ENCODE measurements at places on chromosomes 5 and 9.

- H3K4me3 ChIP-seq = no peak overlapping the region
- no peaks in the 10 kb centered on the region for H3K4me1 ChIP-seq
- no peaks in the 10 kb centered on the region for H3K27me3 ChIP-seq
- no peak overlapping the region for H3K27ac ChIP-seq
- H3K36me3 ChIP-seq = no peaks in the 10 kb centered on the region
Observed at GRCh38 chr9:88949425-88949824, 41.8 kb upstream of the S1PR3 start.

DNA sequence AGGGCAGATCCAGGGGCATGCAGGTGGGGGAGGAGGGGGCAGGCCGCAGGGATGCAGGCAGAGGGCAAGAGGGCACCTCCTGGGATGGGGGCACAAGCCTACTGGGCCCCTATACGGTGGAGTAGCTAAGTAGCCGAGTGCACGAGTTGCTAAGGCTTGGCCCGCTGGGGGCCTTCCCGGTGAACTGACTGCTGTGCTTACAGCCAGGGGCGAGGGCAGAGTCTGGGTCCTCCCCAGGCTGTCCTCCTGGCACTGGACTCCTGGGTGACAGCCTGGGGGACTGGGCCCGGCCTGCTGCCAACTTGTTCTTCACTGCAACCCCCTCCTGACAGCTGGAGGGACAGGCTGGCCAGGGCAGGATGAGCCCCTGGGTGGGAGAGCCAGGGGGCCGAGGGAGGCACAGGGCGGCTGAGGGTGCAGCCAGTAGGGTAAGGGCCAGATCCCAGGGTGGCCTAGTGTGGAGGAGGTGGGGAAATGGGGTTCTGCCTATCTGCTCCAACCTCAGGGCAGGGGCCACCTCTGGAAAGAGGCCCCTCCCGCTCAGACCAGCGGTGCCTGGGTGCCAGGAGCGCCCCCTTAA lies 1.7 kb upstream of the EGFL7 start:
- no peak for DNase-seq
- peaks cover 13% of the 10 kb centered on the region for H3K4me1 ChIP-seq
- H3K4me3 ChIP-seq = no peak overlapping the region
- no peak overlapping the region for H3K27ac ChIP-seq
- H3K36me3 ChIP-seq = no peaks in the 10 kb centered on the region

DNA sequence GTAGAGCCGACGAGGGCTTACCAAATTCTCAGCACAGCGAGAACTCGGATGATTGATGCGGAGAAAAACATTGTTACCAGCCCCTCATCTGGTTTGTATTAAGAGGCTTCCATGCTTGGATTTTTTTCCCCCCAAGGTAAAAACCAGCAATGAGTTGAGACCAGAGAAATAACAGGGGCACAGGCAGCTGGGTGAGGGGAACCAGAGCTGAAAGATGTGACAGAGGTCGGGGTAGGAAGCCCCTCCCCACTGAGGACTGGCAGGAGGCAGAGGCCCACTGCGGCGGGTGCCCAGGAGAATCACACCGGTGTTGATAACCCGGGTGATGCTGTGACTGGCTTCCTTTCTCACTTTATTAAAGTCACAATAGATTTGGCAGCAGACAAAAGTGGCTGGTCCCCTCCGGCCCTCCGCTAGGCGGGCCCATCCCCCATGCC lies 116.5 kb upstream of the PHYKPL start:
- H3K4me3 ChIP-seq = no peak overlapping the region
- H3K27me3 ChIP-seq = no peaks in the 10 kb centered on the region
- no peaks in the 10 kb centered on the region for H3K36me3 ChIP-seq
- DNase-seq = no peak

DNA sequence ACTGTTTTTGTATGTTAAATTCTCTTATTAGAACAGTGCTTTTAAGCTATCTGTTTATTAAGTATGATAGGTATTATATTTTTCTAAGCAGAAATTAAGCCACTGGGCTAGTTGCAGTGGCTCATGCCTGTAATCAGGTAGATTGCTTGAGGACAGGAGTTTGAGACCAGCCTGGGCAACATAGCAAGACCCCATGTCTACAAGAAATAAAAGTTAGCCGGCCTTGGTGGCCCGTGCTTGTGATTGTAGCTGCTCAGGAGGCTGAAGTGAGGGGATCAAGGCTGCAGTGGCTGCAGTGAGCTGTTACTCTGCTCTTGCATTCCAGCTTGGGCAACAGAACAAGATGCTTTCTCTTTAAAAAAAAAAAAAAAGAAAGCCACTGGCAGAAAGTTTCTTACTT lies 45.0 kb upstream of the LRRC70 start:
- no peak overlapping the region for H3K27ac ChIP-seq
- peaks cover 2% of the 10 kb centered on the region for H3K36me3 ChIP-seq
- no peak overlapping the region for H3K4me3 ChIP-seq
- DNase-seq = no peak
- H3K4me1 ChIP-seq = no peaks in the 10 kb centered on the region
- H3K27me3 ChIP-seq = no peaks in the 10 kb centered on the region

DNA sequence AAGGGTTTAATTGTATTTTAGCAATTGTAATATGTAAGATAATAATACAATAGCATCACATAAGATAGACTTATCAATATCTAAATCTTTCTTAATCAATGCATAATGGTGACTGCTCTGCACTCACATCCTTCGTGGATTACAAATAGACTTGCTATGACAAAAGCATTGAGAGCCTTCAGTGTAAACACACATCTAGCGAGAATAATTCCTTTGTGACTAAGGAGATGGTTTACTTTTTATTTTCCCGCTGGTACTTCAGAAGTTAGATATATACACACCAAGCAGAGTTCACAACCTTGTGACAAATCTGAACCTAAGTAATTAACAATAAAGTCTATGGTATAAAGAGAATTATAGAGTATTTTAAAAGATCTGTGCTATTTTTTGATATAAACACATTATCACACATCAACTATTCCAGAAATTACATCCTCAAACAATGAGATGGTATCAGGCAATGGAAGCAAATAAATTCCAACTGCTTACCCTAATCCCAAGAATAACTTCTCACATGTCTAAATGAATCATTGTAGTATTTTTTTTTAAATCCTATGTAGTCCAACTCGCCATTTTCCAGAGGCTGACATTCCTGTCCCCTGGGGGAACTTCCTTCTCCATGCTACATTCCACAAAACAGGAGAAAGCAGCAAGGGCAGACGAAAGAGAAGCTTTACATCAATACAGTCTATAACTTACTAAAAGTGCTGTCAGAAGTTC lies 51.2 kb downstream of the MAPKAP1 start:
- DNase-seq = no peak
- no peak overlapping the region for H3K27ac ChIP-seq
- H3K4me3 ChIP-seq = no peak overlapping the region
- no peaks in the 10 kb centered on the region for H3K4me1 ChIP-seq
- H3K36me3 ChIP-seq = no peaks in the 10 kb centered on the region

GRCh38 chr5:64700765-64701164 lies 10.5 kb downstream of the SHISAL2B start:
- H3K27ac ChIP-seq = no peak overlapping the region
- H3K4me1 ChIP-seq = no peaks in the 10 kb centered on the region
- no peaks in the 10 kb centered on the region for H3K36me3 ChIP-seq
- no peaks in the 10 kb centered on the region for H3K27me3 ChIP-seq
- DNase-seq = no peak

DNA sequence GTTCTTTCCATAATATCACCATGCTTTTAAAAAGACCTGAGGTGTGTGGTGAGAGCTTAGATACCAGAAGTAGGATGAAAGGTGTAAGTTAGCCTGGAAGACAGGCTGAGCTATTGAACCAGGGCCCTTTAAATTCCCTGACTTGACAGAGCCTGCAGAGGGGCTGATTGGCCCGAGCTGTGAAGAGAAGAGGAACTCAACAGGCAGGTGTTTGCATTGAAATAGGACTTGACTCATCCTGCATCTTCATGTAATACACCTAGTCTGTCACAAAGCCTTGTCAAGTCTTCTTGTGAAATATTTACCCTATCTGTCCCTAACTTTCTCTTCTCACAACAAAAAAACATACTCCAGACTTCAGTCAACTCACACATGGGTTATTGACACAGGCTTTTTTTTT lies 16.6 kb upstream of the ANP32B start:
- H3K4me1 ChIP-seq = no peaks in the 10 kb centered on the region
- DNase-seq = no peak
- no peaks in the 10 kb centered on the region for H3K36me3 ChIP-seq
- no peak overlapping the region for H3K4me3 ChIP-seq
- no peaks in the 10 kb centered on the region for H3K27me3 ChIP-seq
